Myometrial cell (primary cell): ENCODE measurements at places on chromosomes 5 and 9. TPM values are rescaled to one million over a fixed set of nuclear protein-coding genes. Genes with fewer than 3 reads are reported as not detected.

The BRIX1 gene
- 43.2 and 49.8 TPM in 2 replicates for total RNA-seq

The RNF180 gene
- under 0.01 and 0.35 TPM in 2 replicates for total RNA-seq

The ALDH7A1 gene
- 20.8 and 22.9 TPM in 2 replicates for total RNA-seq

The ALDOB gene
- not detected in 2 replicates for total RNA-seq

The LHX3 gene
- not detected in 2 replicates for total RNA-seq

The LVRN gene
- total RNA-seq, result 0.35 TPM in 1 of 2 replicates, not detected in the other
